Fibroblast of lung (primary cell): ENCODE measurements at places on chromosomes 1 and 21.

GRCh38 chr1:115680730-115681111 is 39.0 kb downstream of the VANGL1 start:
- DNase-seq: no peak

DNA sequence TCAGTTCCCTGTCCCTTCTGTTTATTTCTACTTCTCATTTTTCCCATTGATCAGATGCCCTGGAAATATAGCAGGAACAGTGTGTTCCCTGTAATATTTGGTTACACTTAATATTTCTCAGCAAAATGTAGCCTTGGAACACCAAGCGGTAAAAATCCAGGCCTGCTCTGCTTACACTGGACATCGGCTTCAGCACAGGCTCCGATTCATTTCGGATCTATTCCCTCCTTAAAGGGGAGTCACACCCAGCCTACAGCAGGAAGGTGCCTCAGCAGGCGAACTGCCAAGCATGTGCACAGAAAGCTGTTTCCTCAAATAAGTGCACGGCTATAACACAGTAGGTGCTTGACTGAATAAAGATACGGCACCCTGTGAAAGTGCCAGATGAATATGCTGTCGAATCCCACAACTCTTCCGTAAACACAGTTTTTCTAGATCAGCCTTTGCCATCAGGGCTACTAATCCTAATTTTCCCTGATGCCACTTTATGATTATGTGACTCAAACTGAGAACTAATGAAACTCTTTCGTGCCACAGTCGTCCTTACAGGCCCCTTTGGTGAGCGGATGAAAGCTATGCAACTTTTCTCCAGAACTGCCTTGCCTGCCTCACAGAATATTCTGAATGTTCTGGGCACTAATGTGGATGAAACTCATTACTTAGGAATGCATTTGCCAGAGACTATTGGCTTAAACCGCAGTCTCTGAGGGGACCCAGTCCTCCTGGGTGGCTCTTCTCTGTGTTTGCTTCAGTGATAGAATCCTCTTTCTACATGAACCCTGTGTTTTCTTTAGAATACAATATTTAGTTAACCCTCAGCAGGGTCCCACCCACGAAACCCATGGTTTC is 275.5 kb upstream of the RUNX1 start:
- peak; percentile 82 for DNase-seq

DNA sequence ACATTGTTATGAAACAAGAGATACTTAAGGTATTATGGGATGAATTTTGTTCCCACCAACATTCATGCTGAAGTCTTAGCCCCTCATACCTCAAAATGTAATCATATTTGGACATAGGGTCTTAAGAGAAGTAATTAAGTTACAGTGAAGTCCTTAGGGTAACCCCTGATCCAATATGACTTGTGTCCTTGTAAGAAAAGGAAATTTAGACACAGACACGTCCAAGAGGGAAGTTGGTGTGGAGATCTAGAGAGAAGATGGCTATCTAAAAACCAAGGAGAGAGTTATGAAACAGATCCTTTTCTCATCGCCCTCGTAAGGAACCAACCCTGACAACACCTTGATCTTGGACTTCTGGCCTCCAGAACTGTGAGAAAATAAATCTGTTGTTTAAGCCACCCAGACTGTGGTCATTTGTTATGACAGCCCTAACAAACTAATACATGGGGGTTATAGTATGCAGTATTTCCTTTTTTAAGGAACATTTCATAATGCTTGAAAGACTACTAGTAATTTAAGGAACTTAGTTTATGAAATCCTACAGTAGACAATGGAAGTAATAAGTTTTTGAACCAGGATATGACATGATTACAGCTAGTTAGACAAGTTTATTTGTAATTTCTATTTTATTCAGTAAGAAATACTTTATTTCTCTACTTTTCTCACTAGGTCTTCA is 875.5 kb upstream of the ADGRL2 start:
- no peak for DNase-seq

GRCh38 chr1:89453123-89453972 is 71.3 kb upstream of the LRRC8B start:
- DNase-seq: no peak
